ENCODE measurements at places on chromosomes 5 and 9.
A peak's percentile ranks its signal among the peaks of the same experiment; 100 is the strongest.

DNA sequence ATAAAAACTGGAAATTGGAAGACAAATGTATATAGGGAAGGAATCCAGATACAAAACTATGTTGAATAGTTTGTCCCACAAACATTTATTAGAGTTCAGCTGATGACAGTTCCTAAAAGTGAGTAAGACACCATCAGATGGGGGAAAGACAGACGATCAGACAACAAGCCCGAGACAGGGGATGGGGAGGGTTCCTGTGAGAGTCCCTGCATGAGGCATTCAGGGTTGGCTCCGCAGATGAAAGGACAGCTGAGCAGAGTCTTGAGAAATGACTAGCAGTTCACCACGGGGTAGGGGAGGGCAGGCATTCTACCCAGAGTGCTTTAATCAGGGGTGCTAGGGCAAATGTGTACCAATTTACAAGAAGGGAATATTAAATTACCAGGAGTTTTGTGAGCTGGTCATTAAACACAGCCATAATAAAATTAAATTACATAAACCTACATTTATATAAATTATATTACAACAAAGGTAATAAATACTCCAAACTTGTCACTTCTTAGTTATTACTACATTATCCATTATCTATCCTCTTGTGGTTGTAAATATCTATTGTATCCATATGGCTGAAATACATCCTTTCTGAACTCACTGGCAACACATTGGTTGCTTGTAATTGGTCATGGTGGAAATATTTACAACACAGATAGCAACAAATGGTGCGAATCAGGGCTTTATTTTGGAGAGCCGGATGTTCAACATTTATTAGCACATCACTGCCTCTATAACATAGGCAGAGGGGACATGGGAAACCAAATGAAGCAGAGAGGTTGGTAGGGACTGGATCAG lies 27.8 kb downstream of the TNFSF15 start:
- DNase-seq, result no peak

GRCh38 chr5:136638084-136638483 lies 272.7 kb upstream of the TRPC7 start:
- no peak for DNase-seq

GRCh38 chr5:83204651-83205050 lies 127.3 kb downstream of the XRCC4 start:
- no peak for DNase-seq

GRCh38 chr5:130836729-130837649 lies 328.1 kb downstream of the HINT1 start:
- peak; percentile 19 for DNase-seq

- DNase-seq, result peak; percentile 78
Observed at GRCh38 chr5:23506329-23507236, 826 bp upstream of the PRDM9 start.

- DNase-seq, result peak; percentile 60
Observed at GRCh38 chr5:1552521-1553255, 28.9 kb upstream of the LPCAT1 start.

DNA sequence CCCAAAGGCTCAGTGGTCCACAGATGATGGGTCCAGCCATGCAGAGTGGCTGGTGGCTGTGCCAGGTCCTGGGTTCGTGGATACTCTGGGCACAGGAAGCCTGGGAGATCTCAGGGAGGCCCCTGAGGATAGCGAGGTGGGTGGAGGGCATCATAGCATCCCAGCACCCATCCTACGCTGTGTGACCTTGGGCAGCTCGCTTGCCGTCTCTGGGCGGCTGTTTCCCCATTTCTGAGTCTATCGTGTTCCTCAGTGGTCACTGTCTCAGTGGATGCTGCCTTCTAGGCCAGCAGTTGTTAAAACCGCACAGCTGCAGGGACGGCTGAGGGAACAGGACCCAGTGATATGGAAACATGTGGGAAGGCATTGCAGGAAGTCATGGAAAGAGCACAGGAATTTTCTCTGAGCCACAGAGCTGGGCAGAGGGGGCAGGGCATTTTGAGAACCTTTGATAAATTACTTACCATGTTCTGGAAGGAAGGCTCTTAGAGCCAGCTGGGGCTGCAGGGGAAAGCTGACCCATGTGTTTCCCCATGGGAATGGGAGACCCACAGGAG lies 86.4 kb upstream of the COL5A1 start:
- no peak for DNase-seq

GRCh38 chr5:103927739-103928138 lies 365.1 kb upstream of the NUDT12 start:
- DNase-seq, result no peak

DNA sequence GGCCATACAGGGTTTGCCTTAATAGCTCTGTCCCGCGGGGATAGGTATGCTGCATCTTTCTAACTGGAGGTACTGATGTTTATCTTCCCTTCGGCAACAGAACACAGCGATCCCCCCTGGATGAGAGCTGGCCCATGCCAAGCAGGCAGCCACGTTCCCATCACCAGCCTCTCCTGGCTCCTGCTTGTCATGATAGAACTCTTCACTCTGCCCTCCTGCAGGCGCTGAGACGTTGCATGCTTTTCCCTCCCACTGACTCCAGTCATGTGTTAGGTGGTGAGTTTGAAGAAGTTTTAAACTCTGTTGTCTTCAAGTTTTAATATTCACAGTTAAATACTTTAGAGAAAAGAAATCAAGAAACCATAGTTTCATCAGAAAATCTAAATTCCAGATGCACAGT lies 60.0 kb downstream of the MED27 start:
- no peak for DNase-seq

DNA sequence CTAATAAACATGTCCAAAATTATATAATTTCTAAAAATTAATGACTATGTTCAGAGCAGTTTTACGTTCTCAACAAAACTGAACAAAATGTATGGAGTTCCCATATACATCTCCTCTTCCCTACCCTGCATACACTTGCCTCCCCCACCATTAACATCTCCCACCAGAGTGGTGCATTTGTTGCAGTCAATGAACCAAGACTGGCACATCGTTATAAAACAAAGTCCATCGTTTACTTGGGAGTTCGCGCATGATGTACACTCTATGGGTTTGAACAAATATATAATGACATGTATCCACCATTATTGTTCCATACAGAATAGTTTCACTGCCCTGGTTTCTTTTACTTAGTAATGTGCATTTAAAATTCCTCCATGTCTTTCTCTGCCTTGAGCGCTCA lies 130.1 kb downstream of the APBA1 start:
- DNase-seq, result no peak

- no peak for DNase-seq
Observed at GRCh38 chr9:115099901-115100300, 18.1 kb downstream of the TNC start.

DNA sequence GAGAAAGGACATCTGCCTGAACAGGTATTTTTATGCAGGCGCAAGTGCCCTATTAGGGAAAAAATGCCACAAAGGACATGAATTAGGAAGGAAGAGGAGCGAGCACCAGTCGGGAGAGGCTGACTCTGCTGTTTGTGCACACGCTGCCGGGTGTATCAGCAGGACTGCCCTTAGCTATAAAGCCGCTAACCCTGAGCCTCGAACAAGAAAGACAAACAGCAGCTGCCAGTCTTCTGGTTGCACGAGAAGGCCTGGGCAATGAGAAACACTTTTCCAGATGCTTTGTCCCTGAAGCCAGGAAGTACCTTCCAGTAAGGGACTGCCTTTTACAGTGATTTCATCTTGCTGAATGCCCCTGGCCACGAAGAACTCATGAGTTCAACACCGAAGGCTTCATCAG lies 12.6 kb downstream of the QSOX2 start:
- no peak for DNase-seq

DNA sequence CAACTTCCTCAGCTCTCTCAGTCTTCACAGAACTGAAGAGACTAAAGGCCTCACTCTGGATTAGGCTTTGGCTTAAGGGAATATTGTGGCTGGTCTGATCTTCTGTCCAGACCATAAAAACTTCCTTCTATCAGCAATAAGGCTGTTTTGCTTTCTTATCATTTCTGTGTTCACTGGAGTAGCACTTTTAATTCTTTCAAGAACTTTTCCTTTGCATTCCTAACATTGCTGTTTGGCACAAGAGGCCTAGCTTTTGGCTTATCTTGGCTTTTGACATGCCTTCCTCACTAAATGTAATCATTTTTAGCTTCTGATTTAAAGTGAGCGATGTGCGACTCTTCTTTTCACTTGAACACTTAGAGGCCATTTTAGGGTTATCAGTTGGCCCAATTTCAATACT lies 88.7 kb upstream of the ACOT12 start:
- no peak for DNase-seq

DNA sequence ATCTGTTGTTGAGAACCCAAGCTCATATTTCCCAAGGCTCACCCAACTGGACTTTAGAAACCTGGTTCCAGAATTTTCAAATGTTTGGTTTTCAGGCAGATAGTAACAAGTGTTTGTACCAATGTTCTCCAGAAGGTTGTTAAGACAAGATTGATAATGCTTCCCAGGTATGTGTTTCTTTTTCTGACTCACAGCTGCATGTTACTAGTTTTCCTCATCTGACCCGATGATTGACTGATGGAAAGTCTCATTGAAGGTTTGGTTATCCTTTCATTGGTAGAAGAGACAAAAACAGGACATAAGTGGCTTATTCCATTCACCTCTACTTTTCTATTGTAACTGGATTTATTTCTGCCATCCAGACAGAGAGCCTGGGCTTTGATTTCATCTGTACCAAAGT lies 10.4 kb downstream of the BASP1 start:
- no peak for DNase-seq

DNA sequence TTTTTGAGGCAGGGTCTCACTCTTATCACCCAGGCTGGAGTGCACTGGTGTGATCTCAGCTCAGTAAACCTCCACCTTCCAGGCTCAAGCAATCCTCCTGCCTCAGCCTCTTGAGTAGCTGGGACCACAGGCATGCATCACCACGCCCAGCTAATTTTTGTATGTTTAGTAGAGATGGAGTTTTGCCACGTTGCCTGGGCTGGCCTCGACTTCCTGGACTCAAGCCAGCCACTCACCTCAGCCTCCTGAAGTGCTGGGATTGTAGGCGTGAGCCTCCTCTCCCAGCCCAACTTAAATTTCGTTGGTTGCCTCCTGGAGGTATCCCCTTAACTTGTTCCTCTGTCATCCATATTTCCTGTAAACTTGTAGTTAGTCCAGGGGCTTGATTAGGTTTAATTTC lies 47.2 kb downstream of the RAB24 start:
- no peak for DNase-seq

GRCh38 chr5:175162036-175162435 lies 281.9 kb downstream of the DRD1 start:
- peak; percentile 26 for DNase-seq
